ENCODE measurements at places on chromosomes 1 and 21. TPM values are rescaled to one million over a fixed set of nuclear protein-coding genes. Genes with fewer than 3 reads are reported as not detected.

The DIO1 gene
- not detected for total RNA-seq

The DFFB gene
- total RNA-seq, result 4.1 TPM

The AVPR1B gene
- not detected for total RNA-seq

The PIK3CD gene
- total RNA-seq, result 6.6 TPM

The CD1D gene
- total RNA-seq, result 0.23 TPM

The PGLYRP4 gene
- total RNA-seq, result not detected

The GFI1 gene
- 0.38 TPM for total RNA-seq

The CFHR5 gene
- not detected for total RNA-seq

The ALG14 gene
- total RNA-seq, result 1.7 TPM

The PAPPA2 gene
- total RNA-seq, result 0.53 TPM

The ILDR2 gene
- total RNA-seq, result under 0.01 TPM

The SPRR2G gene
- not detected for total RNA-seq

The EXTL1 gene
- total RNA-seq, result 0.23 TPM

The TTLL10 gene
- not detected for total RNA-seq

The ZFP69B gene
- 7.2 TPM for total RNA-seq

The DMRTA2 gene
- total RNA-seq, result 0.08 TPM

The EPHA10 gene
- total RNA-seq, result not detected

The HCRTR1 gene
- not detected for total RNA-seq

The F13B gene
- total RNA-seq, result not detected

The ADAR gene
- total RNA-seq, result 51.1 TPM

The AIRE gene
- not detected for total RNA-seq

The CHI3L2 gene
- 4.4 TPM for total RNA-seq

The NT5C1A gene
- total RNA-seq, result not detected

The TSNAX gene
- total RNA-seq, result 23.9 TPM

The SLC19A1 gene
- 4.1 TPM for total RNA-seq

The TLCD4 gene
- under 0.01 TPM for total RNA-seq

The ZNF648 gene
- not detected for total RNA-seq

The CNR2 gene
- not detected for total RNA-seq

The SF3B4 gene
- total RNA-seq, result 4.6 TPM

The KCNA3 gene
- 1.4 TPM for total RNA-seq

The HUNK gene
- total RNA-seq, result 0.47 TPM

The HSD17B7 gene
- 16.5 TPM for total RNA-seq

The PTGFRN gene
- total RNA-seq, result 110 TPM

The TRIM33 gene
- total RNA-seq, result 15.4 TPM

The CR1L gene
- total RNA-seq, result not detected

The TMEM63A gene
- 19.3 TPM for total RNA-seq

The COL9A2 gene
- 0.59 TPM for total RNA-seq

The SPRR4 gene
- total RNA-seq, result not detected

The FCRL3 gene
- total RNA-seq, result not detected

The TMEM52 gene
- total RNA-seq, result not detected

The PTGFR gene
- 58.9 TPM for total RNA-seq

The GNAT2 gene
- not detected for total RNA-seq
